Neural progenitor cell (in vitro differentiated cells): ENCODE measurements at places on chromosomes 1 and 21. TPM values are rescaled to one million over a fixed set of nuclear protein-coding genes. Genes with fewer than 3 reads are reported as not detected.

TNFSF18 gene
- total RNA-seq: 0.15 TPM in 1 of 2 replicates, not detected in the other

CELA3B gene
- not detected in 2 replicates for total RNA-seq

SPRR4 gene
- not detected in 2 replicates for total RNA-seq

CXADR gene
- total RNA-seq: 183 and 226 TPM in 2 replicates

TRAF3IP3 gene
- total RNA-seq: not detected in 2 replicates

ZNF593OS gene
- total RNA-seq: 0.67 and 2.1 TPM in 2 replicates

ZMYND12 gene
- total RNA-seq: 1.3 and 2.1 TPM in 2 replicates

NBPF4 gene
- not detected in 2 replicates for total RNA-seq

SUSD4 gene
- total RNA-seq: 1.6 and 3.5 TPM in 2 replicates

L1TD1 gene
- 12.5 and 15.4 TPM in 2 replicates for total RNA-seq

- DNase-seq: no peak
- H3K36me3 ChIP-seq: no peaks in the 10 kb centered on the region
- no peak overlapping the region for H3K4me3 ChIP-seq
- H3K4me1 ChIP-seq: peaks cover 7% of the 10 kb centered on the region
- no peaks in the 10 kb centered on the region for H3K27me3 ChIP-seq
These were observed 185.6 kb downstream of the CLEC20A start for GRCh38 chr1:178311164-178311563.

- peak; percentile 79 for DNase-seq
- no peaks in the 10 kb centered on the region for H3K27me3 ChIP-seq
- H3K4me1 ChIP-seq: peaks cover 19% of the 10 kb centered on the region
These were observed 134.2 kb downstream of the NEK7 start for GRCh38 chr1:198291036-198291435.

DNA sequence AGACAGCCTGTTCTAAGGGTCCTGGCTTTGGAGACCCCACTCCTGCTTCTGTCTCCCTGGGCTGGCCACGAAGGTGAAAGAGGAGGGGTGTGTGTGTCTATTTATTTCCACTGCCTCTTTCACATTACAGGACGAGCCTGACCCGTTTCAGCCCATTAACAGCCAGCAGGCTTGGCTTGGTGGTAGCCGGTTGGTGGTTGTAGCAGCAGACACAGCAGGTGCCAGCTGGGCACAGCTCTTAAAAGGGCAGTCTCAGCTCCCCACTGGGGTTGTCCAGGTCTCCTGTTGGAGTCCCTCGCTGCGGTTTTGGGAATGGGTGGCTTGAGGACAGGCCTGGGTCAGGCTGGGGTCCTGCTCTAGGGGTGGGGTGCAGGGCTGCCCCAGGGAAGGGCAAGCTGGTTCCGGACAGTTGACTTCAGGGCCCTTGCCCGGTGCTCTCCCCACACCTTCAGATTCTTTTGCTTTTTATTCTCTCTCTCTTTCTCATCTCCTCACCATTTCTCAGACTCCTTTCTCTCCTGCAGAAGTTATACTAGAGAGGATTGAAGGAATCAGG, 84.6 kb downstream of the ACTL8 start:
- H3K27ac ChIP-seq: no peak overlapping the region
- no peak overlapping the region for H3K4me3 ChIP-seq
- no peaks in the 10 kb centered on the region for H3K27me3 ChIP-seq
- no peaks in the 10 kb centered on the region for H3K4me1 ChIP-seq

DNA sequence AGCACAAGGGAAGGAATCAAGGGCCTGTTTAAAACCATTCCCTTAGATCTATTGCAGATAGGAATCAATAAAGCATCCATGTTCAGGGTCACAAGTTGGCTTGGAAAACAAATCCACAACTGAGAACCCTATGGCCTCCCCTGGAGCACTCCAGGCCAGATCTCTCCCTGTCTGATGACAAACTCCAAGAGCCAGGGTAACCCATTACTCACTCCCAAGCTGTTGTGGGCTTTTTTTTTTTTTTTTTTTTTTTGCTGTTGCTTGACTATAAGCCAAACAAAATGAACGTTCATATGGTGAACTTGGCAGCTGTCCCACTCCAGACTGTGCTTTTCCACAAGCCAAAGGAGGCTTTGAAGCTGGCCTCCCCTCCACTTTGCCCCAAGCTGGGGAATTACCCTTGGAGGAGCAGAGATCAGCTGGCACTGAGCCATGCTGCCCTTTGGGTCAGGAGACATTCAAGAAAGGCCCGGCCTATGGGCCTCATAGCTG, 35.7 kb upstream of the VAV3 start:
- no peak overlapping the region for H3K27ac ChIP-seq
- no peaks in the 10 kb centered on the region for H3K36me3 ChIP-seq
- no peaks in the 10 kb centered on the region for H3K27me3 ChIP-seq

DNA sequence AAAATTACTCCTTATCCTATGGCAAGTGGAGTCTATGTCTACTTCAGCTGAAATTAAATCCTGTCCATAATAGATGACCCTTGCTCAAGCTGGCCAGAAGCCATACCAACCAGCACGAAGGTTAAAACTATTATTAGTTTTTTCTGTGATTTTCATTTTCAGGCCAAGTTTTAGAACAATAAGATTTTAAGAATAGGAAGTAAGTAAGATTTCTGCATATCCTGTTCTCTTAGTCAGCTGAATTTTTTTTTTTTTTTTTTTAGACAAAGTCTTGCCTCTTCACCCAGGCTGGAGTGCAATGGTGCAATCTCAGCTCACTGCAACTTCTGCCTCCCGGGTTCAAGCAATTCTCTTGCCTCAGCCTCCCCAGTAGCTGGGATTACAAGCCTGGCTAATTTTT, 6.1 kb upstream of the RBP7 start:
- no peaks in the 10 kb centered on the region for H3K36me3 ChIP-seq
- H3K4me3 ChIP-seq: no peak overlapping the region
- DNase-seq: no peak
- H3K27ac ChIP-seq: no peak overlapping the region
- no peaks in the 10 kb centered on the region for H3K4me1 ChIP-seq

DNA sequence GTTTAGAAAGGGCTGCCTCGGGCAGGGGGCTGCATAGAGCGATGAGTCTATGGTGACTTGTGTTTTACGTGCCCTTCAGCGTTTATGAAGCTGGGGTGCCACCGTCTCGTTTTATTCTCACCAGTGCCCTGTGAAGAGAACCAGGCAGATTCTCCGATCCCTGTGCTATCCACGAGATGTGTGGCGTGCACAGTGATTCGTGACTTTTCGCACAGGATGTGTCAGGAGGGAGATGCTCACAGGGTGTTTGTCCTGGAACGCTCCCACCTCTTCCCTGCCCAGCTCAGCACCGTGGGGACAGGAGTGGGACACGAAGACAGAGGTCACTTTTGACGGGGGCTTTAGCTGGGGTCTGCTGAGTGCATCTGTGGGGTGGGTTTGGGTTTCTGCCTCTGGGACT, 54.9 kb upstream of the AJAP1 start:
- DNase-seq: no peak
- H3K36me3 ChIP-seq: no peaks in the 10 kb centered on the region
- H3K27me3 ChIP-seq: no peaks in the 10 kb centered on the region
- H3K4me3 ChIP-seq: no peak overlapping the region
- peaks cover 17% of the 10 kb centered on the region for H3K4me1 ChIP-seq
- no peak overlapping the region for H3K27ac ChIP-seq

DNA sequence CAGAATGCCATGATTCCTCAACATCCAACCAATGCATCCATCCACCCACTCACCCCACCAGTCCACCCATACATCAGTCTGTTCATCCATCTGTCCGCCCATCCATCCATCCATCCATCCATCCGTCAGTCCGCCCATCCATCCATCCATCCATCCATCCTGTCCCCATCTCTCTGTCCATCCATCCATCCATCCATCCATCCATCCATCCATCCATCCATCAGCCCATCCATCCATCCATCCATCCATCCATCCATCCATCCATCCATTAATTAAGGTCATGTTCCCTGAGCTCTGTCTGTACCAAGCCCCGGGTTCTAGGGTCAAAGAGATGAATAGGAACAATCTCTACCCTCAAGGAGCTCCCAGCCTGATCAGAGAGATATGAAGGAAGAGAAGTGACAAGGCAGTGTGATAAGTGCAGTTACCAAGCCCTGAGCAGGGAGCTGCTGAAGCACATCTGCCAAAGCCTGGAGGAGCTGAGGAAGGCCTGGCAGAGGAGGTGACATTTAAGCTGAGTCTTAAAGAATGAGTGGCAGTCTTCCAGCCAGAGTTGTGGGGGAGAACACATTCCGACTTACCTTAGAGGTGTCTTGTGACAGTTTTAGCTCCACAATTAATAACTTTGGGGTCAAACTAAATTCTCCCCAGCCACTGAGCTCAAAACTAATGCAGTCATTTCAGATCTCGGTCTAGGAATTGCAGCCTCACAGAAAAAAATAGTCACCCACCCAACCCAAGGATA, 47.9 kb downstream of the GRIK3 start:
- H3K4me3 ChIP-seq: no peak overlapping the region
- no peak for DNase-seq
- no peaks in the 10 kb centered on the region for H3K27me3 ChIP-seq
- H3K4me1 ChIP-seq: peaks cover 15% of the 10 kb centered on the region
- no peaks in the 10 kb centered on the region for H3K36me3 ChIP-seq
- no peak overlapping the region for H3K27ac ChIP-seq

DNA sequence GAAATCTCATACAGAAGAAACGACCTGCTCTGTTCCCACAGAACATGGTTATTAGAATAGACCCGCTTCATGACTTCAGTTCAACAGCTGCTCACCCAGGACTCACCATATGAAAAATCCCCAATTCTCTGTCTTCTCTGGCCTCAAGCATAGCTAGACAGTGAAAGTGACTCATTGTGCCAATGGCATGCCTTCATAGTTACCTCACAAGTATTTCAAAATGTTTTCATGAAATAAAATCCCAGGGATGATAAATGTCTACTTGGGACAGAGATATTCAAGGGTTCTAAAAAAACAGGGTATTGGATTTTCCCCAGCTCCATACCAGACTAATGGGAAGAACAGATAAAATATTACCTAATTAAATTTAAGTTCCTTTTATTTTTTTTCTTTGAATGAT, 82.3 kb downstream of the NOTCH2 start:
- H3K4me3 ChIP-seq: no peak overlapping the region
- H3K4me1 ChIP-seq: no peaks in the 10 kb centered on the region
- H3K36me3 ChIP-seq: no peaks in the 10 kb centered on the region
- H3K27me3 ChIP-seq: no peaks in the 10 kb centered on the region
- no peak for DNase-seq

GRCh38 chr1:11738783-11739182, 2.8 kb downstream of the AGTRAP start:
- H3K27ac ChIP-seq: no peak overlapping the region
- no peaks in the 10 kb centered on the region for H3K36me3 ChIP-seq
- no peaks in the 10 kb centered on the region for H3K27me3 ChIP-seq
- no peak for DNase-seq

GRCh38 chr1:47229031-47229885, 2.8 kb downstream of the TAL1 start:
- H3K27ac ChIP-seq: no peak overlapping the region
- no peaks in the 10 kb centered on the region for H3K36me3 ChIP-seq
- H3K4me3 ChIP-seq: no peak overlapping the region

GRCh38 chr1:63892632-63893395, 119.0 kb downstream of the ROR1 start:
- H3K4me1 ChIP-seq: peaks cover 8% of the 10 kb centered on the region
- H3K36me3 ChIP-seq: no peaks in the 10 kb centered on the region

GRCh38 chr1:37817481-37817880, 9.5 kb upstream of the YRDC start:
- H3K36me3 ChIP-seq: no peaks in the 10 kb centered on the region
- peak overlapping the region; percentile 29 for H3K27ac ChIP-seq
- H3K27me3 ChIP-seq: no peaks in the 10 kb centered on the region
- peak; percentile 52 for DNase-seq
- no peak overlapping the region for H3K4me3 ChIP-seq

DNA sequence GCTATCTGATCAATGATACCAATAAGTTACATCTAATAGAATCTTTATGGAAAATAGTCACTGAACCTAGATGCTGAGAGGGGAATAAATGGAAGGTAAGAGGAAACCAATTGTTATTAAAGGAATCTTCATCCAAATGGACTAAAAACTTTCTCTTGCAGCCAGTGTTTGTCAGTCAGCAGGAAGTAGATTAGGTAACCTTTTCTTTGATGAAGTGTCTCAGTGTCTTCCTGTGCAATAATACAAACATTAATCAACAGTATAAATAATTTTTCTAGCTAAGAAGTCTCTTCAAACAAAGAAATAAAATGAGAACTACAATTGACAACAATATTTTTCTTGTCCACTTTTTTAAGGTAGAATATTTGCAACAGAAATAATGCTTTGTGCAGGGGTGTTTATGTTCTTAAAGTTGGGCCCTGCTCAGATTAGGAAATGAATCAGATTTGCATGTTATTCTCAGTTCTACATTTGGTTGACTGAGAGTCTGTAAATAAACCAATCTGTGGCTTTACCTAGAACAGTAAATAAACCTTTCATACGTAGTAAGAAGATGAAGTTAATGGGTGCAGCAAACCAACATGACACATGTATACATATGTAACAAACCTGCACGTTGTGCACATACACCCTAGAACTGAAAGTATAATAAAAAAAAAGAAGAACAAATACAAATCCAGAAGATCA, 391.4 kb downstream of the MRPL39 start:
- no peak overlapping the region for H3K4me3 ChIP-seq
- H3K27ac ChIP-seq: no peak overlapping the region
- H3K4me1 ChIP-seq: no peaks in the 10 kb centered on the region
- DNase-seq: no peak
- H3K27me3 ChIP-seq: no peaks in the 10 kb centered on the region

GRCh38 chr21:42556960-42557359, 43.3 kb downstream of the SLC37A1 start:
- H3K4me3 ChIP-seq: no peak overlapping the region
- no peaks in the 10 kb centered on the region for H3K36me3 ChIP-seq
- H3K4me1 ChIP-seq: peaks cover 14% of the 10 kb centered on the region
- no peak for DNase-seq

GRCh38 chr1:59952065-59952464, 25.5 kb upstream of the CYP2J2 start:
- no peak for DNase-seq
- H3K27me3 ChIP-seq: no peaks in the 10 kb centered on the region
- no peaks in the 10 kb centered on the region for H3K36me3 ChIP-seq
- H3K27ac ChIP-seq: no peak overlapping the region
- no peak overlapping the region for H3K4me3 ChIP-seq

DNA sequence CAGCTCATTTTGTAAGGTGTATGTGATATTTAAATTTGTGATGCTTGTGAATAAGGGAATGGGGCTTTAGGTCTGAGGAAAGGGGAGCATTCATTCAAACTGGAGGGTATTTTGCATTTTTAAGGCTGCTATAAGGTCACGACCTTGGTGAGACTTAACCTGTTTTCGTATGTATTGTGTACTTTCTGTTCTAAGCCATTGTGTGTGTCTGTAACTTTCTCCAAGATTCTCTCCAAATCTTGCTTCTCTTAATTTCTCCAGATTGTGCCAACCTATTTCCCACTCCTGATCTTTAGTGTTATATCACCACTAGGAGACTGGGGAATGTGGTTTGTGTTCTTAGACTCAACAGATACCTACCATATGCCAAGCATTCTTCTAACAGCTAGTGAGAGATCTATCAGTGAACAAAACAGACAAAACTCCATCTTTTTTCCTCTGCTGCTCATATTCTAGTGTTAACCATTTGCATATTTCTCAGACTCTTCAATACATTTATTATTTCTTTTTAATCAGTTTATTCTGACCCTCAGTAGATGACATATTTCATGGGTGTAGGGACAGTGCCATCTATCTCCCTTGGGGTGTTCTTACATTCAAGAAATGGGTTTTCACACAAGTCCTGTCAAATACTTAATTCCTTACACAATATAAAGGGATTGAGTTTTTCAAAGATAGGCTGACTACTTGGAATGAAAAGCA, 27.5 kb downstream of the ATP1B1 start:
- no peak overlapping the region for H3K27ac ChIP-seq
- no peak for DNase-seq
- H3K27me3 ChIP-seq: no peaks in the 10 kb centered on the region
- H3K4me1 ChIP-seq: peaks cover 7% of the 10 kb centered on the region
- H3K36me3 ChIP-seq: no peaks in the 10 kb centered on the region

- no peaks in the 10 kb centered on the region for H3K4me1 ChIP-seq
- no peak overlapping the region for H3K4me3 ChIP-seq
These were observed 115.4 kb downstream of the RIPK4 start for GRCh38 chr21:41651406-41651805.
